Foreskin fibroblast (primary cell): ENCODE measurements at places on chromosomes 12 and 14.

- DNase-seq, result peak; percentile 53
Observed at GRCh38 chr14:83874662-83875061, 1655.3 kb upstream of the FLRT2 start.

- peak; percentile 75 for DNase-seq
Observed at GRCh38 chr12:121580959-121581685, at the start of gene KDM2B. KDM2B (minus strand) TSS chr12:121581023; CDS start chr12:121580911, 112 bp downstream.

GRCh38 chr12:95463050-95463449 lies 10.9 kb upstream of the METAP2 start:
- DNase-seq, result no peak

GRCh38 chr14:38623661-38624060 lies 367.8 kb upstream of the CLEC14A start:
- peak; percentile 30 for DNase-seq

DNA sequence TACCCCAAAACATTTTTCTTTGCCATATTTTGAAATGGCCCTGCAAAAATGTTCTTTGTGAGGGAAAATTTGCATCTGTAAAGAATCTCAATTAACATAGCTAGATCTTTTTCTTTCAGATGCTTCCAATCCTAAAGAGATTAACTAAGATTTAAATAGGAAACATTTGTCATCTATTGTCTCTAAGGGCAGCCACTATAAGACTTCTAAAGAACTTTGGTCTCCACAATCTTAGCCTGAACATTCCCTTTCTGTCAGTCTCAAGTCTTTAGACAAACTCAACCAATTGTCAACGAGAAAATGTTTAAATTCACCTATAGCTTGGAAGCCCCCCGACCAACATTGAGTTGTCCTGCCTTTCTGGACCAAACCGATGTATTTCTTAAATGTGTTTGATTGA lies 71.1 kb upstream of the RASSF8 start:
- no peak for DNase-seq

GRCh38 chr12:126189856-126190255 lies 1124.6 kb downstream of the AACS start:
- DNase-seq, result no peak

DNA sequence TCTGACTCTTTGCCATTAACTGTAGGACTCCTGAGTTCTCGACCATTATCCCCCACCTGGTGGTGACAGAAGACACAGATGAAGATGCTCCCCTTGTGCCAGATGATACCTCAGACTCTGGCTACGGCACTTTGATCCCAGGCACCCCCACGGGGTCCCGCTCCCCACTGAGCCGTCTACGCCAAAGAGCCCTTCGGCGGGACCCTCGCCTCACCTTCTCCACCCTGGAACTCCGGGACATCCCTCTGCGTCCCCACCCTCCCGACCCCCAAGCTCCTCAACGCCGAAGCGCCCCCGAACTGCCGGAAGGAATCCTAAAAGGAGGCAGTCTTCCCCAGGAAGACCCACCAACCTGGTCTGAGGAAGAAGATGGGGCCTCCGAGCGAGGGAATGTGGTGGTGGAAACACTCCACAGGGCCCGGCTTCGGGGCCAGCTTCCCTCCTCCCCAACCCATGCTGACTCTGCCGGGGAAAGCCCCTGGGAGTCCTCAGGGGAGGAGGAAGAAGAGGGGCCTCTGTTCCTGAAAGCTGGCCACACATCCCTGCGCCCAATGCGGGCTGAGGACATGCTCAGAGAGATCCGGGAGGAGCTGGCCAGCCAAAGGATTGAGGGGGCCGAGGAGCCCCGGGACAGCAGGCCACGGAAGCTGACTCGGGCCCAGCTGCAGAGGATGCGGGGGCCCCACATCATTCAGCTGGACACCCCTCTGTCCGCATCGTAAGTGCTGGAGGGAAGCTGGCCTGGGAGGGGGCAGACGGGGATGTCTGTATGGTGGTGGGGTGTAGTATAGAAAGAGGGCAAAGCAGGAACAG lies 14.4 kb downstream of the TNFRSF1A start:
- DNase-seq, result no peak

- no peak for DNase-seq
Observed at GRCh38 chr12:102876883-102877282, 40.2 kb downstream of the PAH start.

DNA sequence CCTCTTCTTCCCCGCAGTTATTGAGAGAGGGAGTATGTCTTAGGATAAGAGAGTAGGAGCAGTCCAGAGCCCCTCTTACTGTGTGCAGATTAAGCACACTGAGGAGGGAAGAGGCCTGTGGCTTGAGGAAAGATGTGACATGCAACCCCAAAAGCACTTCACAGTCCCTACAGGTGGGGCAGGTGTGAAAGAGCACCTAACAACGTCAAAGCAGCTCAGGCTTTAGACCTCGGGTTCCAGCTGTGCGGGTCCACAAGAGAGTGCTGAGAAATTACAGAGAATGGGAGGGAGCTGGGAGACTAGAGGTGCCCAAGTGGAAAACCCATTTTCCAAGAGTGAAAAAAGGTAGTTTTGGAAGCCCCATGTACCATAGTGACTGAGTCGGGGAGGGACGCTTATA lies 127.6 kb downstream of the SLC25A47 start:
- DNase-seq, result no peak

DNA sequence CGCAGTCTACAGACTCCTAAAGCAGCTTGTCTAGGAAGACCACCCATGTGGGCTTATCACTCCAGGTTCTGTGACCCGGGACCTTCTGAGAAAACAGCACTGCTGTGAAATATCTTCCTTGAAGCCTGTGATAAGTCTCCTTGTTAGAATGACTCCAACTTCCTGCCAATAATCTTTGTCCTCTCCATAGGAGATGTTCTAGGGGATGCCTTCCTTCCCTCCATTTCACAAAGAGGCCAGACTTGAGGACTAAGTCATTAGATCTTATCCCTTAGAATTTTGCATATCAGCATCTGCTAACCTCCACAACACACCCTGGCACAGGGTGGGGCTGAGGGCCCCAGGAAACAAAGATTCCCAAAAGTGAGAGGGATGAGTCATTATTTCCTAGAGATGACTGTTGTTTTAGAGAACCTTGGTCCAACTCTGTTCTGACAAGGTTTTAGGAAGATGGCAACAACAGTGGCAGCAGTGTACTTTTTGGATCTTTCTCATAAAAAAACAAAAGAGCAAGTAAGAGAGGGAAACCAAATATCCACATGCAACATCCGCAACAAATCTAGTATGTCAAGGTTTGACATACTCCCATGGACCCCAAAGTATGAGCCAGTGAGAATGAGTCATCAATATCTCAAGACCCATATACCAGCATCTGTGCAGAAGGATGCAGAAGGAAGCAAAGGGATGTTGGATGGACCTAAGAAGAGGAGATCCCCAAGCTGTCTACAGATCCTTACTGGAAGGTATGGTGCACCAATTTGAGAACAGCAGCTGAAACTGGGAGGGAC lies 6.0 kb downstream of the LTB4R start:
- DNase-seq, result peak; percentile 68

GRCh38 chr12:6097411-6097810 lies 27.1 kb downstream of the VWF start:
- DNase-seq, result peak; percentile 76

GRCh38 chr14:54567224-54567638 lies 303 bp downstream of the SAMD4A start:
- DNase-seq, result no peak

DNA sequence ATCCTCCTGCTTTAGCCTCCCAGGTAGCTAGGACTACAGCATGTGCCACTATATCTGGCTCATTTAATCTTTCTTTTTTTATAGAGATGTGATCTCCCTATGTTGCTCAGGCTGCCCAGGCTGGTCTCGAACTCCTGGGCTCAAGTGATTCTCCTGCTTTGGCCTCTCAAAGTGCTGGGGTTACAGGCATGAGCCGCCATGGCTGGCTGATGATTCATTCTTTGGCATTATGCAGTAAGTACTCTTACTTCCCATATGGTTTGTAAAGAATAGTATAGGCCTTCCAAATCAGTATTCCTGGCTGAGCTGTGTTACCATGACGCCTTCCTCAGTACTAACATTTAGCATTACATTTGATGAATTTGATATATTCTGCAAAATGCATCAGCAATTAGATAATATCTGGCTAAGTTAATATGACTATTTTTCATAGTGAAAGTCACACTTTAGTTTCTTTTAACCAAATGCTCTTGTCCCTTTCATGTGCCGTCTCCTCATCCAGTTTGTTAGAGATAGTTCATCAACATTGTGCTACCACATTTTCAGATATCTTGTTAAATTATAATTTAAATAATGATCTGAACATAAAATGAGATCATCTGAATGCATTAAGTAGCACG lies 3.2 kb upstream of the MIA2 start:
- peak; percentile 44 for DNase-seq

DNA sequence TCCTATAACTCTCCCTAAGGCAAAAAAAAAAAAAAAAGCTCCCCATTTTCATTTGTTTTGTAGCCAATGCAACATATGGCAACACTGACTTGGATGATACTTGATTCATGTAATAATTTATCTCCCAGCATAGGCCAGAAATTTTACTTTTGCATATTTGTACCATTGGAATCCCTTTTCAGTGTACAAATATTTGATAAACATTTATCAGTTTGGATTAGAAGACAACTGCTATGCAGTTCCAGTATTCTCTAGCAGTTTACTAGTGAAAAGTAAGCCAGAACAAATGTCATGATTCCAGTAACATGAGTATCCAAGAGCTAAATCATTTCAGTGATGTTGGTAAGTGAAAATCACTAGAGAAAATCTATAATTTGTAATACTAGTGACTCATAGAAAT lies 392.3 kb downstream of the CCER1 start:
- DNase-seq, result no peak

DNA sequence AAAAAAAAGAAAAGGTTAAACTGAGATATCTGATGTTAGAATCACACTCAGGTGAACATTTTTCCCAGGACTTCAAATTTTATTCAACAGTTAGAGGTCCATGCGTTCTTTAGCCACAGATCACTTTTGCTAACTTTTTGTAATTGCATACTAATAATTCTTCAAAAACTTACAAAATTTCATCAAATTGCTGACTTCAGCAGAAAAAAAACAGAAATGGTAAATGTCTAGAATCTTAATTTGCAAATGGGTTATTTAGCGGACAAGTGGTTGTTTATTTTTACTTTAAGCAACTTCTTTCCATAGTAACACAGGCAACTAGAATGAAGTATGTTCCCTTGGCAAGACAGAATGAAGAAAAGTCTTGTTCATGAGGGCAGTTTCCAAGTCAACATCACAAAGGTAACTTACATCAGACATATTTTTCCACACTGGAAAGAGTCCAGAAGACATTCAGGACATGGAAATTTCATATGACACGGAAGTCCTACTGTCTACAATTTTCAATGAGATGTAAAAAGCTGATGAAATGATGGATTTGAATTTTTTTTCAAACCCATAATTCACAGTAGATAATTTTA lies 62.5 kb upstream of the SOX5 start:
- DNase-seq, result no peak

DNA sequence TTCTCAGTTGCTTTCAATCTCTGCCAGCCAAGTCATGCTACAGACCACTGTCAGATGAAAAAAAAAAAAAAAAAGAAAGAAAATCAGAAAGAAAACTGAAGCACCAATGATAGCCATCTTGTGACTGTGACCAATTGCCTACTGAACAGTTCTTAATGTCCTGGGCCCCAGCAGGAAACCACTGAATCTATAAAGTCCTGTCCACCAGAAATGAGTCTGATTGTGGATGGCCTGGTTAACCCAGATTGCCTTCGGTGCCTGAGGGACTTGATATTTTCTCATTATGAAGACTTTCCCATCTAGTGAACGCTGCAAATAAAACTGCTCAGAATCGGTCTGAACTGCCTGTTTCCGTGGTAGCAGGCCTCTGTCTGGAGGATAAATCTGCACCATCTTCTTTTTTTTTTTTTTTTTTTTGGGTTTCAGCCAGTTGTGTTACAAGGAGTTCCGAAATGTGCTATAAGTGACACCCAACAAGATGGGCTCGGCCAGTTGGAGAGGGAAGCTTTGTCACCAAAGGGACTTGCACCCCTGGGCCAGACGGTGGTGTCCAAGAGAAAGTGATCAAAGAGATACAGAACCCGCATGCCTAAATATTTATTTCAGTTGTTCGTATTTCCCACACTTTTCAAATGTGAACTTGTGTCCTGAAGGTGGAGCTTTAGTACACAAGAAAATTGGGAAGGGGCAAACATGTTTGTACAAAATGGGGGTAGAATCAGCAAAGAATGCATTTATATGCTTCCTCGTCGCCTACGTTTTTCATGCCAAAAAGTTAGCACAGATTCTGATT lies 3.0 kb upstream of the PLXNC1 start:
- peak; percentile 30 for DNase-seq

GRCh38 chr12:104218935-104219334 lies 3.4 kb downstream of the TXNRD1 start:
- DNase-seq, result peak; percentile 29

- peak; percentile 48 for DNase-seq
Observed at GRCh38 chr12:39503439-39503838, 60.5 kb upstream of the KIF21A start.

DNA sequence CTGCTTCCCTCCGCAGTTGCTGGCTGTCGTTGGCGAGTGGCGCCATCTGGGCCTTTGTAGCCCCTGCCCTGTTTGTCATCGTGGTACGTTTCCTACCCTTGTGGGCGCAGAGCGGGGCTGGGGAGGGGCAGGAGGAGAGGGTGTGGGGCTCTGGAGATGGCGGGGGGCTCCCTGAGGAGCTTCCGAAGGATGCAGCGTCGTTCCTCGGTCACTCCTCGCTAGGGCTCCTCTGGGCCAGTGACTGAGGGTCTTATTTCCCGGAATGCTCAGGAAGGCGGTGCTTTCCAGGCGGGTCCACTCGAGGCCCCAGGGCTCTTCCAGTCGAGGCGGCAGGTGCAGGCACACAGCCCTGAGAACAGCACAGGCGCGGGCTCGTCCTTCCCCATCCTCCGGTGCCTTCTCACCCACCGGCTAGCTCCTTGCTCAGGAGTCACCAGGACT lies 167.1 kb downstream of the ADGRD1 start:
- DNase-seq, result no peak

DNA sequence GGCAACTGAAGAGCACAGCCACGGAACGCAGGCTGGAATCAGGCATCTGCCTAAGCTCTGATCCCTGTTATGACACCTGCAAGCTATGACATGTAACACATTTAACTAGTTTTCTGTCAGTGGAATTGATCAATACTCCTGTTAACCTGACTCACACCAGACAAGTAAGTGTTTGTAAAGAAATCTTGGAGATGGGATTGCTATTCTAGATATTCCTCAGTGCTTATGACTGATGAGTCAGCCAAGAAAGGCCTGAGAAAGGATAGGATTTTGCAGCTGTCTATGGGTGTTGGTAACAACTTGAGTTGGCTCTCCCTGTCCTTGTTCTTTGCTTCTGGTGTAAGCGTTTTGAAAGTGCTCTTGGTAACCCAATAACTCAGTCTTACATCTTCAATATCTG lies 110.5 kb downstream of the GPR135 start:
- peak; percentile 76 for DNase-seq

DNA sequence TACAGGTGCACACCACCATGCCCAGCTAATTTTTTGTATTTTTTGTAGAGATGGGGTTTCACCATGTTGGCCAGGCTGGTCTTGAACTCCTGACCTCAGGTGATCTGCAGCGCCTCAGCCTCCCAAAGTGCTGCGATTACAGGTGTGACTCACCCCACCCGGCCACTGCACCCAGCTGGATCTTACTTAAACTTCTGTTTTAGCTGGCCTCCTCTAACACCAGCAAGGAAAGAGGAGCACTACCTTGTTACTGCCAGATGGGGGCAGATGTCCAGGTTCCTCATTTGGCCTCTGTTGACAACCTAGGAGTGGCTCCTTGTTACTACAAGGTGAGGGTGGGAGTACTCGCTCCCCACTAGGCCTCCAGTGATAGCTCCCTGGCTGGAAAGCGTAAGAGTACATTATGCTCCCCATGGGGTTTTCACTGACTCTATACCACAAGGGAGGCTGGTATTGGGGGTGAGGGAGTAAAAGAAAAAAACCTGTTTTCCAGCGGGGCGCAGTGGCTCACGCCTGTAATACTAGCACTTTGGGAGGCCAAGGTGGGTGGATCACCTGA lies 13.2 kb upstream of the ARF6 start:
- DNase-seq, result no peak

- DNase-seq, result no peak
Observed at GRCh38 chr14:64598404-64598803, 48.6 kb downstream of the PPP1R36 start.
